ENCODE measurements at places on chromosomes 1 and 21.

- DNase-seq, result no peak
Measured at GRCh38 chr1:78210175-78210574, 164.4 kb downstream of the GIPC2 start.

GRCh38 chr1:156704930-156705320 is 458 bp downstream of the CRABP2 start:
- DNase-seq, result peak; percentile 37

DNA sequence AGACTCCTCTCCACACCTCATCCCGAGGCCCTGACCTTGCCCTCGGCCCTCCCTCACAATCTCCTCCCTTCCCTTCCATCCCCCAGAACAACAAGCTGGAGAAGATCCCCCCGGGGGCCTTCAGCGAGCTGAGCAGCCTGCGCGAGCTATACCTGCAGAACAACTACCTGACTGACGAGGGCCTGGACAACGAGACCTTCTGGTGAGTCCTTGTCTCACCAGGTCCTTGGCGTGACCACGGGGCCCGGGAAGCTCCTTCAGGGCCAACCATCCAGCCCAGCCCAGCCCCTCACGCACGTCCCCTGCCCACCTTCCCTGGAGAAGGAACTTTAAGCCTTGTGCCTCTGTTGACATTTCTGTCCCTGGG is 15.6 kb downstream of the PODN start:
- DNase-seq, result no peak

DNA sequence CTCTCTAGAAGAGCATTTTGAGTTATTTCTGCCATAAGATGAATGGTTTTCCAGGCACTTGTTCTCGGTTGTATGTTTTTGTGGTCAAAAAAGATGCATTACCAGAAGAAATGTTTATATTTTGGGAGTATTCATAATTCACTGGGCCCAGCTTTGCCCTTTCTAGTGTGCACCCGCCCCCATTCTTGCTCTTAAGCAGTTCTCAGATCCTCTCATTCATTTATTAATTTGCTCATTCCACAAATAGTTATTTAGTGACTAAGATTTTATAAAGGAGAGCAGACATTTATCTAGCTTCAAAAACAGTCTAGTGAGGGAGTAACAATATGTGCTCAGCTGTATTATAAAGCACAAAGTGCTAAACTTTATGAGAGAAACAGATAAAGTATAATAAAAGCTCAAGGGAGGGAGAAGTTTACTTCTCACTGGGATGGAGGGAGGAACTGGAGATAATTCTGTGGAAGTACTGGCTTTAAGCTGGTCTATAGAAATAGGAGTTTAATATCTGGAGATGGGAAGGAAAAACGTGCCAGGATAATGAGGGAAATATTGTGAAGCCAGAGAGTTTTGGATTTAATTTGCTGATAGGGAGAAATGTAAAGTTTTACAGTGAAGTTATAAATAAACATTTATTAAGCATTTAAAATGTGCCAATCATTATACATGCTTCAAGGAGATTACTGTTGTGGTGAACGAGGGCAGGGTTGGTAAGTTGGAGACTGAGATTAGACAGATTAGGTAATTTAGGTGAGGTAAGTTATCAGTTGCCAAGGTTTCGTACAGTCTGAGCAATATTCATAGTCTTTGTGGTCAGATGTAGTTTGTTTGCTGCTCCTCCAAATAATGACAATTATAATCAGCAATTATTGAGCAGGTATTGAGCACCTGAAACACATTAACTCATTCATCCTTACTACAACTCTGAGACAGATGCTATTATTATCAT is 9.1 kb upstream of the MACF1 start:
- DNase-seq, result no peak
